CD4-positive, CD25-positive, alpha-beta regulatory T cell (primary cell): ENCODE measurements at places on chromosomes 6 and 20.
A peak's percentile ranks its signal among the peaks of the same experiment; 100 is the strongest.

- no peak for DNase-seq
Measured at GRCh38 chr6:107064579-107065065, 36.6 kb downstream of the MTRES1 start.

DNA sequence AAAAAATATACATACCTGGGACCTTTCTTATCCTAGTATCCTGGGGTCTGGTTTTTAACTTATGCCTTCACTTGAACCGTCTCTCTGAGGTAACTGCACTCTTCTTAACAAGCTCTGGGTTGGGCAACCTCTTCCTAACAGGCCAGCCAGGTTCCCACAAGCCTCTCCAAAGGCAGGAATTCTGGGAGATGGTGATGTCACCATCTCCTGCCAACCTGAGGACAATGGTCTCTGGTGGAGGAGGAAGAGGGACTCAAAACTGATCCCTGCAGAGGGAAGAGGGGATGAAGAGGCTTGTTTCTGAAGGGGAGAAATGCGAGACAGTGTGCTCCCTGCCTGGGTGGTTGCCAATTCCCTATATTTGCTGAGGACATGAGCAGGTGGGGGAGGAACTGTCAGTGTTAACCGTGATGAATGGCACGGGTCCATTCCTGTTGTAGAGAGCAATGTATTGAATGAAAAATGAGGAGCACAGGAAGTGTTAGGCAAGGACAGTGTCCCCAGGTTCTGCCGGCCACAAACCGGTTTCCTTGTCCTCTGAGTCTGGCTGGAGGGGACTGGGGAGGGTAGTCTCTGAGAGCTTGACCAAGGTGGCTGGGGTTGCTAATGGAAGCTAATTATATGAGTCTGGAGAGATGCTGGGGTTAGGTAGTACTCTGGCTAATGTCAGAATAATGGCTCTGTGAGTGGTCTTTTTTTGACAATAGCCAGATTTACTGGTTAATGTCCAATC, 95.5 kb downstream of the KCNB1 start:
- no peak for DNase-seq

DNA sequence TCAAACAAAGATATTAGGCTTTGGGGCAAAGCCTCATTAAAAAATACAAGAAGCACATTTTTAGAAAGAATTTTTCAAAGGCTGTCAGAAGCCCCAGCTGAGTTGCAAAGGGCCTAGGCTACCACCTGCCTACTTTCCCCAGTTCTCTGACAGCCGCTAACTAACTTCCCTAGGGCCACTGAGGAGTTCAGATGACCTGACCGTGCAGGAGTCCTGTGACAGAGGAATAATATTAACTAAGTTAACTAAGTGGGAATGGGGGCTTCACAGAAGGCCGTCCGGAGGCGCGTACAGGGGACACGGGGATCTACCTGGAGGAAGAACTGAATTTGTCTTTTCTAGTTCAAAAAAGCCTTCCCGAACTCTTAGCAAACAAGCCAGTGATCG, 884 bp downstream of the MCHR2 start:
- DNase-seq: no peak

DNA sequence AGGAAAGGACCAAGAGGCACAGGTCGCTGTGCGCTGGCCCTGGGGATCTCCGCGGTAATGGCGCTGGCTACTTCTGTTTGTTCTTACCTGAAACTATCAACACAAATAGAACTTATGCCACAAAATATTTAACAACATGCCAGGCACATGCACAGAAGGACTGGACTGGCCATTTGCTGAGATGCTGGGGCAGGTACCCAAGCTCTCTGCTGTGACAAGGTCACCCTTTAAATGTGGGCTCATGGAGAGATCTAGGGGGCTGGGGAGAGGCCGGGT, 28.0 kb upstream of the PXDC1 start:
- DNase-seq: no peak

DNA sequence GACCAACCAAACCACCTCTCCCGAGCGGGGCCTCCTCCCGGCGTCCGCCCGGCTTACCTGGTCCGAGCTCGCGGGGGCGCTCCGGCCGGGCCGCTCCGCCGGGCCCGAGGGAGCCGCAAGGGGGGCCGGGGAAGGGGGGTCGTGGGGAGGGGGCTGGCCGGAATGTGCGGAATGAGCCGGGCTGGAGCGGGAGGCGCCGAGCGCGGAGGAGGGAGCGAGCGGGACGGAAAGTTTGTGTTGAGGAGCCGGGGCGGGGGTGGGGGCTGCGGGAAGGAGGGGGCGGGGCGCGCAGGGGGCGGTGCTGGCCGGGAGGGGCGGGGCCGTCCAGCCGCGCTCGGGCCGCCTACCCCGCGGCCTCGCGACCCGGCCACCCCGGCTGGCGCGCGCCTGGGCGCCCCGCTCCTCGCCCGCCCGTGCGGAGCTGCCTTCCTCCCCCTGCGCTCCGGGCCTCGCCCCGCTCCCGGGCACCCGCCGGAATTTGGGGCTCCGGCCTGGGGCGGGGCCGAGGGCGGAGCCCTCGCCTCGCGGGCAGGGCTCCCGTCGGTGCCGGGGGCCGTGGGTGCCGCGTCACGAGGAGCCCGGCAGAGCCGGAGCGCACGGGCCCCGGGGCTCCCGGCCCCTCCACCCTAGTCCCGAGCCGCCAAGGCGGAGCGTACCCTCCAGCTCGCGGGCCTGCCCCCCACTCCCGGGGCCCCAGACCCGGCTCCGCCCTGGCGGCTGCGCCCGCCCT, at the start of gene TEAD3:
TSS of gene TEAD3 (minus strand) at position 239 of the 730 bp plus-strand sequence.
- peak; percentile 52 for DNase-seq

DNA sequence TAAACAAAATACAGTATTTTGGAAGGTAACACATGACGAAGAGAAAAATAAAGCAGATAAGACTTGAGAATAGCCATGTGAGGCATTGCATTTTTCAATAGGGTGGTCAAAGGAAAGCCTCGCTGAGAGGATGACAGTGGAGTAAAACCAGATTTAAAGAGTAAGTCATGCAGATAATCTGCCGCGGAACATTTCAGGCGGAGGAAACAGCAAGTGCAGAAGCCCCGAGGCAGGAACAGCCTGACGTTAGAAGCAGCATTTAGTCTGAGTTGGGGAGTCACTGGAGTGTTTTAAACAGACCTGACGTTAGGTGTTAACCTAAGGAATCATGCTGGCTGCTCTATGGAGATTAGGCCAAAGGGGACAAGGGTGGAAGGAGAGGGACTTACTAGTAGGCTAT, 65.0 kb upstream of the VSTM2L start:
- no peak for DNase-seq

GRCh38 chr20:44394702-44395460, 39.4 kb downstream of the HNF4A start:
- DNase-seq: no peak

GRCh38 chr6:124433387-124434160, 528.7 kb upstream of the RNF217 start:
- DNase-seq: no peak

- no peak for DNase-seq
Measured at GRCh38 chr6:29146179-29146578, 24.5 kb upstream of the OR2J2 start.

DNA sequence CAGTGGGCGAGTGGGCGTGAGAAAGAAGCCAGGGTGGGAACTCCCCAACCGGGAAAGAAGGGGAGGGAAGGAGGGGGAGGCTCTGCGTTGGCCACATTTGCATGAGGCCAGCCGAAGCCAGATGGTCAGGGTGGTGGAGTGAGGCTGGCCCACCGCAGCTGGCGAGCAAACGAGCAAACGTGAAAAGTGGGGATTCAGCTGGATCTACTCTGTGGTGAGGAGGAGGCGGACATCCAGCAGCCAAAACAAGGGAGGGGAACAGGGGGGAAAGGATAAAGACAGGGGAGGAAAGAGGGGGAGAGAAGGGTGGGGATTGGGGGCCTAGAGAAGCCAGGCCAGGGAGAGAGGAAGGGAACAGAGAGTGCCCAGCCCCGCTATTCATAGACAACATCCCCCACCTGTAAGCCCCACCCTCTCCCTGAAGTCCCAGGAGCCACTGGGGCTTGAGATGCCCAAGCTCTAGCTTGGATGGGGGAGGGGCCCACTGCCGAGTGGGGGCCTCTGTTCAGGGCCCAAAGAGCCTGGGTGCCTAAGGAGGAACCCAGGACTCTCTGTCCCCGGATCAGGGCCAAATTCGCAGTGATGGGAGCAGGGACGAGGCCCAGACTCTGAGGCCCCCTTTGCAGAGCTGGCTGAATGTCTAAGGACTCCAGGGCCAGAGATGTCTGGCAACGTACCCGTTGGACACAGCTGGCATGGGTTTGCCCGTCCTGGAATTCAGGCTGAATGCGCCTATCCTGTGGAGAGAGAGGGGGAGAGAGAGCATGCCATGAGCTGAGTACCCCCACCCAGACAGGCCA, 45.1 kb downstream of the CPNE5 start:
- DNase-seq: no peak

DNA sequence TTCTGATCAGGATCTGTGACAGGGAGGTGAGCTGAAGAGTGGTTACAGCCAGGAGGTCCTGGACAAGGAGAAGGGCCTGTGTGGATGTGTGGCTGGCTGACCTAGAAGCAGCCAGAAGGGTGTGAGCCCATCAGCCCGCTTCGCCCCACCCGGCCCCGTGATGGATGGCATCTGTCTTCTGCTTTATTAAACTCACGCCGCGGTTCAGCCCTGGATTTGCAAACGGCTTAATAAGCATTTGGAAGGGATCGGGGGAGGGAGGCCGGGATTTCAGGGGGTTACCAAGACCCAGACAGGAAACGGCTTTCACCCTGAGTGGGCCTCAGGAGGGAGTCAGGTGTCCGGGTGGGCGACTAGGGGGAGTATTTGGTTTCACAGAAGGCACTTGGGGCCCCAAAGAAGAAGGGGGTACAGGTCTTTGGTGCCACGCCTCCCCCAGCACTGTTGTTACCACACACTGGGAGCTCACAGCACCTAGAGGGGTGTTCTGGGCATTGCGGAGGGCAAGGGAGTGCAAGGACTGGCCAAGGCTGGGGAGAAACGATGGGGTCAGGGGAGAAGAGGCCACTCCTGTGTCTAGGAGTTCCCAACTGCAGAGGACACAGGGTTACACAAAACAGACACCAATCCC, 53.8 kb upstream of the FOXP4 start:
- no peak for DNase-seq

DNA sequence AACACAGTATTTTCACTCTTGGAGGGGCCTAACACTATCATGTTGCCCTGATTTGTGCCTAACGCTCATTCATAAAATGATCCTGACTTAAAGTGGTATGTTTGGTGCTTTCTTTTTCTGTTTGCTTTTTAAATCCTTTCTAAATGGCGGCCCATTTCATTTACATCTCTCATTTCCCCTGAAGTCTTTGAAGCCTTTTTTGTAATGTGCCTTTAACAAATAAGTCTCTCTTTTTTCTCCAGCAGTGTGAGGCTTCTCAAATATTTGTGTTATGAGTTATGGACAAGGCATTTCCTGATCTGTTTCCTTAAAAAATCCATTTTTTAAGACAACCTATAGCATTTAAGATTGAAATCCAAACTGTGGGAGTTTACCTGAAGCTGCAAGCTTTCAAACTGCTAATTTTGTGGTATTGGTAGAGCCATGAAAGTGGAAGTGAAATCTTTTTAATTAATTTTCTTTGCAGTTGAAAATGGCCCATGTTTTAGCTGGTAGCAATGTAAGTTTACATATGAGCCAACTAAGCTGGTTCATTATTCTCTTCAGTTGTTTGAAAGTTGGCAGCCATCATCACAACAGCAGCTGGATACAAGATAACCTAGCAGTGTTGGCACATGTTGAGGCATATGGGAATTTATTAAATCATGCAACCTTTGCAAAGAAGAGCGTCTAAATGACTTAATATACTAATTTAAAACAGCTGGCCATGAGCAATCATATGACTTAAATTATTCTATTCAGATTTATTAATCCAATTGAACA, 469.7 kb downstream of the CDKAL1 start:
- no peak for DNase-seq

DNA sequence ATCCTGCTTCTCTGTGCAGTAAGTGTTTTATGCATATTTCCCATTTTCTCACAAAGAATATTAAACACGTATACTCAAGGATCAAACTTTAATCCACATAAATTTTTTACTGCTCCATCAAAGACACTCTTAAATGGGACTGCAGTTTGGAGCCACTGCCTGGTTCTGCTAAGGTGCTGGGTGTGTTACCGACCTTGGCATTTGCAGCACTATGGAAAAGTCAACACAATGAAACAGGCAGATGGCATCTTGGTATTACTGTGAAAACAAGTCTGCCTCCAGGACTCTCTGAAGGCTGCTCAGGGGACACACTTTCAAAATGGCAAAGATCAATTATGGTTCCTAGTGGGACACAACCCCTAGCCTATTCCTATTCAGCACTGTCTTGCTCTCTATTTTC, 17.3 kb upstream of the HLA-G start:
- DNase-seq: no peak

DNA sequence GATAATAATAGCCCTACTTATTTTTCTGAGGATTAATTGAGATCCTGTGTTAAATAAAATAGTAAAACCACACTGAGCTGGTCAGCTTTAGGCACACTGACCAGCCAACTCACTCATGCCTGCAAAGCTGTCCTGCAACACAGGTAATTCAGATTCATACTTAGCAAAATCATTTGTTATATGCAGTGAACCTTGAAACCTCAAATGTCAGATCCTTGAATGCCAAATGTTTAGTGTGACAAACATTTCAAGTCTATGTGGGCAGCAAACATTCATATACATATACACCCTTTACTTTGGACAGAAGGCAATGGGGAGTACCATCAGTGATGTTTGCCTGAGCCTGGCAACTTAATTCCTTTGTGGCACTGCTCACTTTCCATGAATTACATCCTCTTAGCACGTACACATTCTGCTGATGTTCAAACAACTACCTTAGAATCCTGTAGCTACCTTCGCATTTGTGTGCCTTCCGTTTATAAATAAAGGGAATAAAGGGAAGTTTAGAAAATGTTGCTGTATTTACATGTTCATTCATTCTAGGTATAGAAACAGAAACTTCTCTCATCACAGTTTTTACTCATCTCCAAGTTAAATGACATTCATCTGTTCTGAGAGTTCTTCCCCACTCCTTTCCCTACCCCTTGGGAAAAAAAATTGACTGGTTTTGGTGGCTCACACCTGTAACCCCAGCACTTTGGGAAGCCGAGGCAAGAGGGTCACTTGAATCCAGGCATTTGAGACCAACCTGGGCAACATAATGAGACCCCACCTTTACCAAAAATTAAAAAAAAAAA, 140.8 kb downstream of the ZFAND3 start:
- no peak for DNase-seq

- DNase-seq: no peak
Measured at GRCh38 chr6:160917572-160917971, 74.0 kb upstream of the MAP3K4 start.

DNA sequence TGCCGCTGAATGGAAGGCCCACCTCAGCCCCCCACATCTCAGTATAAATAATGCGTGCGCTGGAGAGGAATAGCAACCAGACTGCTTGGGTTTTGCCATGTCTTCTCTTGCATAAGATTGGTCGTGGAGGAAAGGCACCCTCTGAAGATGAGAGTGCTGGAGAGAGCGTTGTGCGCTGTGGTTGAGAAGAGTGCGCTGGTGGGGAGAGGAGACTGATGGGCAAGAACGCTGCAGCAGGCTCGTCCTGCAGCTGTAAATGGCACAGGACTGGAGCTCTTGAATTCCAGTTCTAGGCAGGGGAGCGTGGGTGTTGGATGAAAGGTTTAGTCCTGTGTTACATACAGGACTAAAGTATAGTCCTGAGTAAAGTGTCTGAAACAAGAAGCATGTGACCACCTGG, 51.5 kb downstream of the RPRD1B start:
- no peak for DNase-seq
